ENCODE measurements at places on chromosomes 11 and 22. TPM values are rescaled to one million over a fixed set of nuclear protein-coding genes. Genes with fewer than 3 reads are reported as not detected.
A peak's percentile ranks its signal among the peaks of the same experiment; 100 is the strongest.

The ARHGAP20 gene
- total RNA-seq, result 22.1 TPM

The OR5M11 gene
- total RNA-seq, result not detected

The RIC3 gene
- total RNA-seq, result 67.4 TPM

The KCTD14 gene
- 1.3 TPM for total RNA-seq

The OR5B2 gene
- not detected for total RNA-seq

- no peak for DNase-seq
Observed at GRCh38 chr11:112253605-112254242, 6.9 kb downstream of the PLET1 start.

GRCh38 chr22:20952544-20953341, 14.3 kb upstream of the AIFM3 start:
- DNase-seq, result no peak

DNA sequence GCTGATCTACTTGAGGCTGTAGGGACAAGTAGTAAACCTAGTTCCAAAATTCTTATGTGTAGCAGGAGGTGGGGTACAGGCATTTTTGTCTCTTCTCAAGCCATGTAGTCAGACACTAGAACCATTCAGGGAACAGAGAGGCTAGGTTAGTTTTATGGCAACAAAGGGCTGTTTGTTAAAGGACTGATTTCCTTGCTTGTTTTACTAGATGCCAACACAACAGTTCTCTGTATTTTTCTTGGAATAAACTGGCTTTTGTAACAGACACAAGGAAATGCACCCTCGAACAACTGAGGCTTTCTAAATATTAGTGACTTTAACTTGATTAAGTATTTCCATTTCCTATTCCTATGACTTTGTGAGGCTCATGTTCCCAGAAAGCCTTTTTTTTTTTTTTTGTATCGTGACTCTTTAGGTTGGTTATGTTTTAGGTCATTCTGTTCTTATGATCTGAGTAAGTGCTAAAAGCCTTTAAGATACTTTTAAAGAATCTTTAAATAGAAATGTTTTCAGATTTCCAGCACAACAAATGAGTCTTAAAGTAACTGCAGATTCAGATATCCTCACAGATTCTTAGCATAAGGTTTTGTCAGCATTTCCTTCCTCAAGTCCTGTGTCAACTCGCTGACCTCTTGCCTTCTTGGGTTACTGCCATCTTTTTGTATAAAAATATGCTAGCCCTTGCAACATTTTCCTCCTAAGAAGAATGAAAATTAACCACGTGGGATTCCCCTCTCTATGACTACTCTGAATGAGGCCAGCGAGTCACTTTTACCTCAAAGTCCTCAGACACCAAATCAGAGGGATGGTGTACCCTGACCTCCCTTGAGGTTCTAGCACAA, 92.5 kb downstream of the CCDC83 start:
- DNase-seq, result no peak

GRCh38 chr11:24592360-24592759, 95.5 kb downstream of the LUZP2 start:
- no peak for DNase-seq

DNA sequence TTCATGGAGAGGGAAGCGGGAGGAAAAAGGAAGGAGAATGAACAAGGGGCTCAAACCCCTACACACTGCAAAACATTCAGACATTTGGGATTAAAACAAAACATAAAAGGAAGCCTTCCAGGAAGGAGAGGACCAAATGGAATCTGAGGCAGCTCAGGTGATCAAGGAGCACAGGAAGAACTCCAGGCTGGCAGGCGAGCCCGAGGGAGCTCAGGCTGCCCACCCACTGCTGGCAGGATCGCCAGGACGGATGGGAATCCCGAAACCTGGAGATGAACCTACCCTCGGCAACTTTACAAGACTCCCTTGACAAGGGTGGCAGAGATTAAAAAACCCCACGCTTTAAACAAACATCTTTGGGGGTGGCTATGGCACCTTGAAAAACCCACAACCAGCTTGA, 5.0 kb upstream of the PYGM start:
- no peak for DNase-seq

DNA sequence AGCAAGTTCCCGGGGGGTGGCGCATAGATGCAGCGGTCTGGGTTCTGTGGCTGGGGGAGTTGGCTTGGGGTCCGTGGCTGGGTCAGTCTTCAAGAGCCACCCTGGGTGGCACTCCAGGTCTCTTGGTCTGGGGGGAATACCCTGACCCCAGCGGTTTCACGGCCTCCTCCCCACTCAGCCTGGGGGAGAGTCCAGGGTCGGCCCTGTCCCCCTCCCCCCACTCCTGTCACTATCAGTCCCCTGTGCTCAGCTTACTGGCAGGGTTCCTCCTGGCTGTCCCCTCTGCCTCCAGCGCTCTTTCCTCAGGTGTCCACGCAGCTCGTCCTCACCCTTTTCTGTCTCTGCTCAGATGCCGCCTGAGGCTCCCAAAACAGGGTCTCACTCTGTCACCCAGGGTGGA, 68.5 kb upstream of the PARVG start:
- no peak for DNase-seq

DNA sequence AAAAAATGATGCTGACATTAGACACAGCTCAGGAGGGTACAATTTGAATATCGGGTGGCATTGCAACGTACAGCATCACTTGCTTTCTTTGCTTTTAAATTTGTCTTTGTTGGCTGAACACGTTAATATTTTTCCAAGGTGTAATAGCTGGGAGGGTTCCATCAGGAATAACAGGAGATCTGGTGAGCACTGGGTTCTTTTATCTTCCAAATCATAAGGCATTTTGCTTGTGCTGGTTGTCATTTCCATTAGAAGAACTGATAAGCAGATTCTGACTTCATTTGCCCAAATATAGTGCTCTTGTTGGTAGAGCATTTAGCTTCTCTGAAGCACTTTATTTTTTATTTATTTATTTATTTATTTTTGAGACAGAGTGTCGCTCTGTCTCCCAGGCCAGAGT, 48.9 kb downstream of the LMO2 start:
- DNase-seq, result no peak

DNA sequence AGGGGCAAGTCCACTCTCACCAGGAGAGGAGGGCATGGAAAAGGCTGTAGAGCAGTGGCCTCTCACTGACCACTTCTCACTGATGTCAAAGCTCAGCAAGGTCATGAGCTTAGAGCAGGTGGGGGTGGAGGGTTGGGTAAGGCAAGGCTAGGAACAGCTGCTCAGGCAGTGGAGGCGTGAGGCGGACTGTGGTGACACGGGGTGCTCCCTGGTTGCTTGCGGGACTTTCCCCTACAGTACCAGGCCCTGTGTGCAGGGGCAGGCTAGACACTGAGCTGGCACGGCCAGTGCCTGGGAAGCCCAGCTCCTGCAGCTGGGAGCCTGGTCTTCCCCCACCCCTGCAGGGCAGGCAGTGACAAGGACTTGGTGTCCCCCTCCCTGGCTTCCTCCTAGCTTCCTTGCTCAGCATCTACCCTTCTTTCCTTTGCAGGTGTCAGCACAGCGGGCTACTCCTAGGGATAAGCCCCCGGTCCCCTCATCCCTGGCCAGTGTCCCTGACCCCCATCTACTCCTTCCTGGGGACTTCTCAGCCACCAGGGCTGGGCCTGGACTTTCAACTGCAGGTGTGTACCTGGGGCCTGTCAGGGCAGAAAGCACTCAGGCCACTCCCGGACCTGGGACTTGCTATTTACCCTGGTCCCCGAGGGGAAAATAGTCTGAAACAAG, 45.6 kb downstream of the PISD start:
- DNase-seq, result no peak

DNA sequence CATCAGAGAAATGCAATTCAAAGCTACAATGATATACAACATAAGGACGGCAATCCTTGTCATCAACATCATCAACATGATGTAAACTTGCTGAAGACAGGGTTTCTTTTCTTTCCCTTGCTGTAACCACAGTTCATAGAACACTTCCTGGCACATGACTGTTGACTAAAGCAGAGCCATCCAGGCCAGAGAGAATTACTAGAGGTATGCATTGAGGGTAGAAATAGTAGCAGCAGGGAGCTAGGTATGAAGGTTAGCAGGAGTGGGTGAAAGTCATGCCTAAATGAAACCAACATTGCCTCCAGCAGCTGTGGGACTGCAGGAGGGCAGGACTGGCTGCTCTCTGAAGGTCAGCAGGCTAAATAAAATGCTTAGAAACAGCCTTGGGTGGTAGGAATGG, 103.7 kb downstream of the LRRC32 start:
- DNase-seq, result no peak

DNA sequence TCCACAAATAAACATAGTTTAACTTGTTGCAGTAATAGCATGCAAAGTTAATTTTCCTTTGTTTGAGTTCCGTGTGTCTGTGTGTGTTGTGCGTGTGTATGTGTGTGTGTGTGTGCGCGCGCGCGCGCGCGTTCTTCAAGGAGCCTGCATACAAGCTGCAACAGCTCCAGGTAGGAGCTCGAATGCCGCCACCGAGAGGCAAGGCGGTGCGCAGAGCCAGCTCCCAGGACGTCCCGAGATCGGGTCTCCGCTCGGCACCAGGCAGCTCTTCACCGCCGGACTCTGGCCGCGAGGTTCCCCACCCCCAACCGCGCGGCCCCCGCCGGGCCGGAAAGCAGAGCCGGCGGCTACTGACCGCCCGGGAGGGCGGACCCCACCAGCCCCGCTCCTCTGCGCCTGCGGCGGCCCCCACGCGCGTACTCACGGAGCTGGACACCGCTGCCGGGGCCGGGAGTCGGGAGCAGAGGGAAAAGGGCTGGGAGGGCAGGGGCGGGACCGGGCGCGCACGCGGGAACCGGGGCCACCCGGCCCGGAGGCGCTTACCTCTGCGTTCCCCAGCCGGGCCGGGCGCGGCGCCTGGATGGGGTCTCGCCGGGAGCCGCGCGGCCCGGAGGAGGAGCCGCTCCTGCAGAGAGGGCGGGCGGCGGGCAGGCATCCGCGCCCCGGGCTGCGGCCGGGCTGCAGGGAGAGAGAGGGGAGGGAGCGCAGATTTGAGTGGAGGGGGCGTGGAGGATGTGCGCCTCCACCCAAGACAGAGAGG, 40.4 kb upstream of the AKIP1 start:
- DNase-seq, result peak; percentile 63

- no peak for DNase-seq
Observed at GRCh38 chr11:120608760-120609211, 97.2 kb downstream of the GRIK4 start.

Data from dorsolateral prefrontal cortex (tissue), 122 donors.